Myometrial cell (primary cell): ENCODE measurements at places on chromosomes 12 and 14. TPM values are rescaled to one million over a fixed set of nuclear protein-coding genes. Genes with fewer than 3 reads are reported as not detected.

The KRT71 gene
- total RNA-seq, result not detected in 2 replicates

The KRT3 gene
- total RNA-seq, result not detected in 2 replicates

The CIROP gene
- 0.58 TPM in 1 of 2 replicates, not detected in the other for total RNA-seq

The DCN gene
- 320 and 329 TPM in 2 replicates for total RNA-seq

The GARIN6 gene
- not detected in 2 replicates for total RNA-seq

The GMFB gene
- total RNA-seq, result 55.9 and 85.4 TPM in 2 replicates

The SSPN gene
- total RNA-seq, result 8.1 and 10.1 TPM in 2 replicates

The GALNT6 gene
- 37.5 and 39.7 TPM in 2 replicates for total RNA-seq

The DPF3 gene
- total RNA-seq, result 2.6 and 3.0 TPM in 2 replicates
